ENCODE measurements at places on chromosomes 12 and 14.

- DNase-seq = no peak
Measured at GRCh38 chr14:67718265-67718664, 16.6 kb downstream of the RDH12 start.

DNA sequence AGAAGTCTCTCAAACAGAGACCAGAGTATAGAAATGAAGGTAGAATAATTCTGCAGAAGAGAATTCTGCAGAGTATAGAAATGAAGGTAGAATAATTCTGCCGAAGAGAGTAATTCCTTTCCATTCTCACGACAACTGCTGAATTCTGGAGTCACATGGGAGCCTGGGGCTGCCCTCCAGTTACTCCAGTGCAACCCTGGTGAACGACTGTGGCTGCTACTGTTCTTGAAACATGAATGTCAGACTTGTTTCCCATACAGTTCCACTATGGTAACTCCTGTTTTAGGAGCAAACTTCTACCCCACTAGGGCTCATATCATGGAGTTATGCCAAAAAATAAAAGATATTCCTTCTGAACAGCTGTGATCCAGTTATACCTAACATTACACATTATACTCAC is 164.4 kb downstream of the KICS2 start:
- DNase-seq = no peak

- no peak for DNase-seq
Measured at GRCh38 chr12:31880340-31880739, 78.9 kb upstream of the RESF1 start.

DNA sequence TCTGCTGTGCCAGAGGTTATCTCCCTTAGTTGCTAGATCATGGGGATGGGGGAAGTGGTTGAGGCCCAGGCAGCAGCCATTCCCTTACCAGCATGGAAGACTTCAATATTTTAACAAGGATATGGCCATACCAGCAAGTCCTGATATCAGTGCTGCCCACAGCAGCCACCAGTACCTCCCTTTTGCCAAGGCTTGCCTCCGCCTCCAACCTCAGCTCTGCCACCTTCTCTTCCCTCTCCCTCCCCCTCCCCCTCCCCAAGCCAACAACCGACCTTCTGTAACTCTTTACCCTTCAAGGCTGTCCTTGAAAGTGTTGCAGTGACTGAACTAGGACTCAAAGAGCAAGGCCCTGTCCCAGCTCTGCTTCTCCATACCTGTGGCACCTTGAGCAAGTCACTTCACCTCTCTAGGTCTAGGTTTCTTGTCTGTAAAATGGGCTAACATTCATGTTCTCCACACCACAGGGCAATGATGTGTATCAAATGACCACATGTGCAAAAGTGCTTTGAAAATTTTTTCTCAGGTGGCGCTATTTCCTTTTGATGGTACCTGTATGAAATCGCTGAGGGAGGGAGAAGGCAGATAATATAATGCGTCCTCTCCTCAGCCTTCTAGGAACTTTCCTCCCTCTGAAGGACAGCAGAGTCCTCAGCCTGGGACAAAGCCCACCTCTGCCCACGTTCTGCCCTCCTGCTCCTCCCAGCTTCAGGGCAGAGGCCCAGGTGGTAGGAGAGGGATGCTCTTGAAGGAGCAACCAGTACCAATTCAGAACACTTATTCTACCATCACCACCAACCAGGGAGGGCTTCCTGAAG is 14.7 kb downstream of the PLEKHG6 start:
- DNase-seq = no peak

DNA sequence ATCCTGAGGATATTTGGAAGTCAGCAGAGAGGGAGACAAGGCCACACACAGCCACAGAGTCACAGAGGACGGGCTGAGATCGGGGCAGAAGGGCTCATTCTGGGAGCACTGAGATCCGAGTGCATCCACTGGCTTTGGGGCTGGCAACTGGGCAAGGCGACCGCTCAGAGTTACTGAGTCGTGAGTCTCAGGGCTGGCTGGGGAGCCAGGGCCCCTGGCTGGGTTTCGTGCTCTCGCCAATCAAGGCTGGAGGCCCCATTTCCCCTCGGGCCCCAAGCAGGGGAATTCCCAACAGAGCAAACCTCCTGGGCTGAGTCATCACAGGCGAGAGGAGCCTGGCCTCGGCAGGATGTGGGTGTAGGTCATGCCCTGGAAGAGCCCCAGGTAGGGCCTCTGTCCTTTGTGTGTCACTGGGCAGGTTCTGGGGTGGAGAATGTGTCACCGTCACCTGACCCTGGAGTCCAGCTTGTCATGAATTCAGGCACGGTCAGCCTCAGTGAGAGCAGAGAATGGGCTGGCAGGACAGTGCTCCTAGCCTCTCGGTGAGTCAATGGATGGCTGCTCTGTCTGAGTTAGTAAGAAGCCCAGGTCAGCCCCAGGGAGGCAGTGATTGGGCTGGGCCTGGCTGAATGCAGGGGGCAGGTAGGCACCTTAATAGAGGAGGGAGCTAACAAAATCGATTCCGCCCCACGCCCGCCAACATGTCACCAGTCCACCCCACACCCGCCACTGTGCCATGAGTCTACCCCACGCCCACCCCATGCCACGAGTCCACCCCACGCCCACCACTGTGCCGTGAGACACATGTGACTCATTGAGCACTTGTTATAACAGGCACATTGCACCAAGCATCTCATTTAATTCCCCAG is 16.9 kb downstream of the ASB2 start:
- peak; percentile 73 for DNase-seq

- DNase-seq = no peak
Measured at GRCh38 chr12:65526311-65526710, 247.8 kb downstream of the MSRB3 start.

DNA sequence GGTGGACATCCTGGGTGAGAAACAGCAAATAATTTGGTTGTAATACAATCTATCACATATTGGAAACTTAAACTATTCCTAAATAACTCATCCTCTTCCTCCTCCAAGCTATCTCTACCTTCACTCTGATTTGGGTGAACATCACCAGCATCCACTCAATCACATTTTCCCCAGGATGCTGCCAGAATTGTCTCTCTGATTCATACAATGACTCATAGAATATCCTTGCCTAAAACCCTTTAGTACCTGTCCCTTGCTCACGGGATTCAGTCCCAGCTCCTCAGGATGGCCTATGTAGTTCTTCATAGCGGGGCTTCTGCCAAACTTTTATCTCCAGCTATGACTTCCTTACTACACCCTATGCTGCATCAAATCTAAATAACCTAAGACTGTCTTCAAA is 146.8 kb downstream of the EMP1 start:
- DNase-seq = no peak

- DNase-seq = peak; percentile 38
Measured at GRCh38 chr12:91316907-91317269, 134.3 kb upstream of the DCN start.

DNA sequence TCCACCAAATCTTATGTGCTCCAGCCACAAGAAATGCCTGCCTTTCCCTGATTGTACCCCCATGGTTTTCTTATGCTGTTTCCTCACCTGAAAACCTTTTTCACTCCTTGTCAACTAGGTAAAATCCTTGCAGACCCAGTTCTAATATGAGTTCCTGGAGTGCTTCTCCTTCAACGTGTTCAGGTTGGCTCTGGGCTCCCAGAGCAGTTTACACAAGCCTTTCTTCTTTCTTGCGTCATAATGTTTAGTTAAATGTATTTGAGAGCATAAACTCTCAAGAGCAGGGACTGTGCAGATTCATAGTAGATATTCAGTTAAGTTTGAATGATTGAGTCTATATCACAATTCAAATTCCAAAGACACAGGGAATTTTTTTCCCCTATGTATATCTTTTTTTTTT is 484.8 kb upstream of the CCDC196 start:
- no peak for DNase-seq

- no peak for DNase-seq
Measured at GRCh38 chr12:54394281-54394719, 9.8 kb upstream of the ZNF385A start.
